ENCODE measurements at places on chromosomes 7 and 10.

DNA sequence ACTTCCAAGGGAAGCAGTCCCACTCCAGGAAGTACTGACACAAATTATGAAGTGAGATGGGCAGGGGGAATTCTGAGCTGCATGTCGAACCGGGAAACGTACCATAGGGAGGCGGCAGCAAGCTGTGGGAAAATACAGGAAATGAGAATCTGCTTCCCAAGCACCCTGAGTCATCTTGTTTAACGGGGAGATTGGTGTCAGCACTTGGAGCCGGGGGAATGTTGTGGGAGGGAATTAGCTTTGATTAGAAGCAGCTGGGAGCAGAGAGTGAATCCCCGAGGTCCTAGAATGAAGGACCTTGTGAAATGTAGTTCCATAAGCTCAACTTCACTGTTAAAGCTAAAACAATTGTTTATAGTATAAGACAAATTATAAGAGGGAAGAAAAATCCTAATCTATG is 141.4 kb upstream of the PRKCQ start:
- no peak for DNase-seq

DNA sequence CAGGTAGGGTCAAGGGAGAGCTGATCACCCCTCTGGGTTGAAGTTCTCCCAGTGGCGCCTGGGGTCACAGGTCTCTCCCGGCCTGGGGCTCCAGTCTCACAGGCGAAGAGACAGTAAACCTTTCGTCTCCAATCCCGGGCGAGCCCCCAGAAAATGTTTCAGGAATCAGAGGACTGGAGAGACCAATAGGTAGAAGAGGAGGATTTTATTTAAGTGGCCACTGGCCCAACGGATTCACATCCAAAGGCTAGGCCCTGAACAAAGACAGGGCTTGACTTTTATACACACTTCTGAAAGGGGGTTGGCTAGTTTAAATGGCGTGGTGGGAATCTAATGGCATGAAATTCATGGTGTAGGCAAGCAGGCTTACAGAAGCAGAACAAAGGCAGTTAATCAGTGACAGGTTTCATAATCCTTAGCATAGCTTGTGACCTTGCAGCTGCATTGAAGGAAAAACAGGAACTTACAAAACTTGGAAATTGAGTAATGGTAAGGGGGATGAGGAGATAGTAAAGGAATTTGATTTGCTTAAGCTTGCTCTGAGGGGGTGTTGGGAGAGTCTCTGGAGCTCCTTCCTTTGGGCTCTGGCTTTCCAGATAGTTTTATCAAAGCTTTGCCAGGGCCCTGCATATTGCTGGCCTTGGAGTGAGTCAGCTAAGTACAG is 105.5 kb downstream of the TRIM24 start:
- peak; percentile 65 for DNase-seq

GRCh38 chr7:121166916-121167315 is 161.9 kb upstream of the WNT16 start:
- DNase-seq = no peak

GRCh38 chr10:30984563-30985328 is 46.9 kb downstream of the ZNF438 start:
- peak; percentile 61 for DNase-seq

- DNase-seq = peak; percentile 89
Observed at GRCh38 chr10:20616918-20617810, 279.9 kb downstream of the NEBL start.

- peak; percentile 83 for DNase-seq
Observed at GRCh38 chr7:102412548-102412947, 16.4 kb downstream of the PRKRIP1 start.

DNA sequence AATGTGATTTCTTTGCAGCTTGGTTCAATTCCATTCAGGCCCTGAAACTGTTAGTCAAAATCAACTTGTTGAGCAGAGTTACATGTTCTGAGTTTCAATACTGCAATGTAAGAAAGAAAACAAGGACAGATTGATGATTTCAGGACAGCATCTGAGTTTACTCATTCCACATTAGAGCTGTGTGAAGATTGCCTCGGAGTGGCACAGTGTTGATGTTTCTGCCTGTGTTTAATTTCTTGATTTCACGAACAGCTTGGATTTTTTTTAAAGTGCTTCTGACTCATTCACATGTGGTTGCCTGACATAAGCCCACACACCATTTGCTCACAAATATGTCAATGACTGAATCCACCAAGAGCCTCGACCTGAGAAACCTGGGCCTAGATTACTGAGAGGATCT is 101.2 kb upstream of the PARD3 start:
- DNase-seq = no peak

DNA sequence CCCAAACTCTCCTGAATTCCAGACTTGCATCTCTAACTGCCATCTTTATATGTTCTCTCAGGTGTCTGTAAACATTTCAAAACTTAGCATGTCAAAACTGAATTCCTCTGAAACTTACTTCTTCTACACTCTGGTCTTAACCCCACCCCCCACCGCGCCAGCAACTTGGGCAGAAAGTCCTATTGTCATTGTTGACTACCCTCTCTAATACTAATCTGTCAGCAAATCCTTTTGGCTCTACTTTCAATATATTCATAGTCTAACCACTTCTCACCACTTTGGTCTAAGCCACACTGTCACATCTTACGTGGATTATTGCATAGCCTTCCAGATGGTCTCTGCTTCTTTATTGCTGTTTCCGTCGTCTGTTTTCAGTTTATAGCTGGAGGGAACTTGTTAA is 86.6 kb downstream of the AHCYL2 start:
- DNase-seq = no peak

DNA sequence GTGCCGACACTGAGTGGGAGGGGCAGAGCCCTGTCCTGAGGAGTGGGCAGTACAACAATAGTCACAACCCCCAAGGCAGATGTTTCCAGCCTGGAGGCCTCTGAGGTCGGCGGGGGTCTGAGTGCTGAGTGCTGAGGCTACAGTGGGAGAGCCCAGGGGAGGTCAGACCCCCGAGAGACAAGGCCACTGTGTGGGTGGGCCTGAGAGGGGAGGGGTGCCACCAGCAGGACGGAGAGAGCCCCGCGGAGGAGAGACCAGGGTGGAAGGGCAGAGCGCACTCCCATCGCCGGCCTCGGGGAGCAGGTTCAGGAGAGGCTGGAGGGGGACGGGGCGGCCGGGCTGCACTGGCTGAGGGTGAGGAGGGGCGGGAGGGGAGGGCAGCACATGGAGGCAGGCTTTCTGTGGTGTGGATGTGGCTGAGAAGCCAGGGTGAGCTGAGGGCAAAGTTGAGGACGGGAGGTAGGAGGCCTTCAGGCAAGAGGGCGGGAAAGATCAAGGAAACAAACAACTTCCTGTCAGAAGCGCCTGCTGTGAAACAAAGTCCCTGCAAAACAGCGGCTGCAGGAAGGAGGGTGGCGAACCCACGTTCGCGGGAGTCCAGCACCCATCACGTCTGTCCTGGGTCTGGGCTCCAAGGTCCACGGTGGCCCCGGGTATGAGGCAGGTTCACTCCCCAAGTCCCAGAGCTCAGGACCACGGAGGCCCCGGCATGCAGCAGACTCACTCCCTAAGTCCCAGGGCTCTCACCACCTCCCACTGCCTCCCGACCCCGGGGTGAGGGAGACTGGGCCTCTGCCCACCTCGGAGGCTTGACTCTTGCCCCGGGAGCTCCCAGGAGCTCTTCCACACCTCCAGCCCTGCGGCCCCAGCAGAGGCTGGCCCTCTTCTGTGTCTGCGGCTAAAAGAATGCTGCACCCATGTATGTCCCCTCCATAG is 76.8 kb upstream of the NKX6-2 start:
- DNase-seq = peak; percentile 47

- peak; percentile 84 for DNase-seq
Observed at GRCh38 chr7:139635526-139636302, 112.2 kb downstream of the CLEC2L start.

DNA sequence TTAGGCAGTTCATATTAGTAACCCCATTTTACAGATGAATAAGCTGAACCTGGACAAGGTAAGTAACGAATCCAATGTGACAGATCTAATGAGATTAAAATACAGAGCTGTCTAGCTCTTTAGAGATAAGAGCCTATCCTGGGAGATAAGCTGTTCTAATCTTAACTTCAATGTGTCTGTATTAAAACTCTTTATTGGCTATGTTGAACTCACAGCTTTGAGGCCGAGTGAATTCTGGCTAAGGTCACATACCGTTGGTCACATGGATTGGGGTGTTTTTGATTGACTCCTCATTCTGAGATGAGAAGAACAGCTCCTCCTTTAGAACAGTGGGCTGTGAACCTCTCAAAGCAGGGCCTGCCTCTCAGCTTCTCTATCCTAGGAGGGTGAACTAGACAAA is 113.4 kb upstream of the EEPD1 start:
- no peak for DNase-seq

- no peak for DNase-seq
Observed at GRCh38 chr10:82497439-82497838, 622.4 kb downstream of the NRG3 start.

GRCh38 chr10:44828508-44829142 is 82.5 kb upstream of the TMEM72 start:
- DNase-seq = no peak

DNA sequence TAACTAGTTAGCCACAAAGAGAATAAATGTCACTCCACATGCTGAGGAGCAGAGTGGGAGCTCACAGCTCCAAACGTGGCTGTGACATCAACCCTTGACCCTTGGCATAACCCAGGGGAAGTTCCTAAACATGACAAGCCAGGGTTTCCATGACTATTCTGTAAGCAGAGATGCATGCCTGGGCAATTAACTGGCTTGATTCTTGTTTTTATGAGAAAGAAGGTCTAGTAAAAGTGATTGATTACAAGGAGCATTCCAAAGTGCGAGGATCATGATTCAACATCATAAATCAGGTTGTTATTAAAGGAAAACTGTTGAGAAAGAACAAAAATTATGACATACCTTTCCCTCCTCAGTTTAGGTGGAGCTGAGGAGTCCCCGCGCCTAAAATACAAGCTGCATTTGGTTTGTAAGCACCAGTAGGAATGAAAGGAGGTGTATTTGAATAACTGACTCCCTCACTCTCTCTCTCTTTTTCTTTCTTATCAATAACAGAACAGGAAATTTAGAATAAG is 108.4 kb downstream of the SFMBT2 start:
- DNase-seq = no peak

GRCh38 chr10:121071901-121072300 is 220.7 kb downstream of the WDR11 start:
- no peak for DNase-seq

GRCh38 chr10:18501198-18501597 is 150.2 kb downstream of the NSUN6 start:
- no peak for DNase-seq

- no peak for DNase-seq
Observed at GRCh38 chr10:97904018-97904381, 54.4 kb downstream of the GOLGA7B start.

- no peak for DNase-seq
Observed at GRCh38 chr7:98760201-98760651, 109.6 kb downstream of the TMEM130 start.

GRCh38 chr7:141462958-141463357 is 88.3 kb upstream of the AGK start:
- no peak for DNase-seq

DNA sequence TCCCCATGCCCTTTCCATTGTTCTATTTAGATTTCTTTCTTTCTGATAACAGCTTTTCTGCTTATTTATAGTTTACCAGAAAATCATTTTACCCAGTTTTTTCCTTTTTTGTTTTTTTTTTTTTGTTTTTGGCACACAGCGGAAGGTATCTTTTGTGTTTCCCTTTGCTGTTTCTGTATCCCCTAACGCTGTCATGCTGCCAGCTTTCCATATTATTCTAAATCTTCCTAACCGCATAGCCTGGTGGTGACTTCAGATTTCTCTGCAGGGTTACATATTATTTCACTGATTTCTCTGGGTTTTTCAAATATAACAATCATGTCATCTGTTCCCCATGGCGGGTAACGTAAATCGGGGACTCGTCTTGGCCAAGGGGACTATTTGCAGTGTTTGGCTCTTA is 4.0 kb upstream of the SLC29A4 start:
- DNase-seq = no peak

DNA sequence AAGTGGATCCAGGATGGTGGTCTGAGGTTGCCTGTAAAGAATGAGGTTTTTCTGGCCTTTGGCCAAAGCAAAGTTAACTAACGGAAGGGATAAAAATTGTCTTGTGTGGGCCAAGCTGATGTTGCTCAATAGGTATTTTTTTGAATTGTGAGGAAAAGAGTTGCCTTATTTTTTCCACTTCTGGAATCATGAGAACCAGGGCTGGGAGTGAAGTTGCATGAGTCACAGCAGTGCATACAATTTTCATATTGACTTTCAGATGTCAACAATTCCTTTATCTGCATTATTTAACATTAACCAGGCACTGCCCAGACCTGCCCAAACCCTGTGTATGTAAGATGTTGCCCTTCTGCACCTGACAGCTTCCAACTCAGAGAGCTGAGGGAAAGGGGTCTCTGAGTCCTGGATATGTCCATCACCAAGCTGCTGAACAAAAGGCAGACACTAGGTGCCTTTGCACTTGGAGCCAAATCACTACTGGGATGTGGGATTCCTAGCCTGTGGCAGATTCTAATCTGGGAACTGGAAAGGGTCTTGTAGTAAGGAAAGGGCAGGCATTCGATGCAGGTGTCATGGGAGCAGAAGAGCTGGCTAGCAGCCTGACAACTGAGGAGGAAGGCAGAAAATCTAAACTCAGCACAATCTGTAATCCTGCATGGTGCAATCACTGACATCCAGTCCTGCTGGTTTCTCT is 52.3 kb upstream of the SLC35B4 start:
- DNase-seq = no peak

DNA sequence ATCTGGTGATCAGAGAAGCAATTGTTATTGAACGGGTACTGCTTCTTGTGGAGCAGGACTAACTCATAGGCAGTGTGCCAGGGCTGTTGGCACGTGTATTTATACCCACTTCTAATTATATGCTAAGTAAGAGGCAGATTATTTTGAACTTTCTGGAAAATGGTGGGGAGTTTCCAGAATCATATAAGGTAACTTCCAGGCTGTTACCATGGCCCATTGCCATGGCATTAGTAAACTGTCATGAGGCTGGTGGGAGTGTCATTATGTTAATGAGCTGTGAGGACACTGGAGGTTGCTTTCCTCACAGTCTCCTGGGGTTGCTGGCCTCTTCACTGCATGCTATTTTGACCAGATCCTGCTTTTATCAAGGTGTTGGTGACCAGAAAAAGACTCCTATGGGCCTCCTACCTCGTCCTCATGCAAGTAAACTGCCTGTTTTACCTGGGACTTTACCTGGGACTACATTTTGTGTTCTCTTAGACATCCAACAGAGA is 122.6 kb downstream of the KCND2 start:
- no peak for DNase-seq

DNA sequence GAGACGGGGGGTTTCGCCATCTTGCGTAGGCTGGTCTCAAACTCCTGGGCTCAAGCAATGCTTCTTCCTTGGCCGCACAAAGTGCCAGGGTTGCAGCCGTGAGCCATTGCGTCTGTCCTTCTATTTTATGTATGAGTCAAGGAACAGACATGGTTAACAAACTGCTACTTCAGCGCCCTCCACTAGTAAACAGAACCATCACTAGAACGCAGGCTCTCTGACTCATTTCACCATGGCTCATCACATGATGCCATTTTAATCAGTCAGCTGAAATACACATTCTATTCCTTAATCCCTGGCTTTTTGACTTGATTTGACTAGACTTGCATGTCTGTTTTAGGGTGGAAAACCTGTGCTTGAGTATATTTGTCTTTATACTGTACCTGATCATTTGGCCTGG is 41.3 kb downstream of the CELF2 start:
- no peak for DNase-seq

GRCh38 chr10:80268938-80269588 is 20.4 kb downstream of the MAT1A start:
- DNase-seq = no peak

GRCh38 chr7:157937406-157937805 is 600.6 kb downstream of the DNAJB6 start:
- DNase-seq = no peak

- peak; percentile 99 for DNase-seq
Observed at GRCh38 chr7:117791877-117792780, 81.1 kb downstream of the CTTNBP2 start.
